Stimulated activated CD8-positive, alpha-beta memory T cell treated with anti-CD3 and anti-CD28 coated beads, Interleukin-4, amount 100 ng/mL, for 4 hours (primary cell): ENCODE measurements at places on chromosomes 7 and 10.

GRCh38 chr10:132443605-132443982 is 46.6 kb downstream of the PWWP2B start:
- peak; percentile 57 for DNase-seq

- no peak for DNase-seq
Measured at GRCh38 chr7:139523199-139523941, at the start of gene CLEC2L. TSS of gene CLEC2L (plus strand) at chr7:139523685. CDS start at chr7:139523928, 243 bp downstream.

DNA sequence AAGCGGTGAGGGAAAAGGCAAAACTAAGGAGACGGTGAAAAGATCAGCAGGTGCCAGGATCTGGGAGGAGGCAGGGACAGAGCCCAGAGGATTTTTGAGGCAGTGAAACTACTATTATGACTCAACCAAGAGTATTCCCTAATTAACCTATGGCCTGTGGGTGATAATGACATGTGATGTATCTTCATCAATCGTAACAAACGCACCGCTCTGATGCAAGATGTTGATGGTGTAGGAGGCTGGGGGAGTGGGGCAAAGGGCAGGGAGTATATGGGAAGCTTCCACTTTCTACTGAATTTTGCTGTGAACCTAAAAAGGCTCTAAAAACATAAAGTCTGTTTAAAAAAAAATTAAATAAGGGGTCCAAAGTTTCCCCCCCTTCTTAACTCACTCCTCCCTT is 25.5 kb upstream of the EZH2 start:
- DNase-seq, result no peak

GRCh38 chr7:102973096-102973802 is 60.4 kb downstream of the LRRC17 start:
- DNase-seq, result no peak

DNA sequence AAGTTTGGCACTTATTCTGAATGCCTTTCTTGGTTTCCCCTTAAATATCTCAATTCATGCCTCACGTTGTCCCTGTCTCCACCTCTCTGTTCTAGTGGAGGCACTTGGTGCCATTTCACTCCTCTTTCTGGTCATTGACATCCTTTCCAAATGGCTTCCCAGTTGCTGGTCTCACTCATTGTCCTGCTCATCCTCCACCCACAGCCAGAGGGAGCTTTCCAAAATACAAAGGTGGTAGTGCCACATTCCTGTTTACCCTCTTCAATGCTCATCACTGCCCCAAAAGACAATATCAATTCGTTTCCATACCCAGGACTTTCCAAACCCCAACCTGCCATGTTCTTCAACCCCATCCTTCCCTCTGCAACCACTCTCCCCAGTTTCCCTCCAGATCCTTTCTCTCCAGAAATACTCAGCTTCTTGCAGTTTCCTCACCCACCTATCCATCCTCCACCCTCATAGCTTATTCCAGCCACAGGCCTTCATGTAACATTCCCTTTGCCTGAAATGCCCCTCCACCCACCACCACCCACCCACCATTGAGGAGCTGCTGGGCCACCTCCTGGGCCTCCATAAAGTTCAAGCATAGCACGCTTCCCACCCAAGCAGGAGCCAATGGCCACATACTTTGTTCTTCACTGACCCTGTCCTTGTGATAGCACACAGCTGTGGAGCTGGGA is 63.1 kb upstream of the ADRB1 start:
- no peak for DNase-seq

GRCh38 chr10:10677479-10677878 is 340.2 kb upstream of the CELF2 start:
- DNase-seq, result no peak

GRCh38 chr10:3914733-3915132 is 129.7 kb upstream of the KLF6 start:
- no peak for DNase-seq

GRCh38 chr7:39667341-39667923 is 44.1 kb downstream of the RALA start:
- no peak for DNase-seq

DNA sequence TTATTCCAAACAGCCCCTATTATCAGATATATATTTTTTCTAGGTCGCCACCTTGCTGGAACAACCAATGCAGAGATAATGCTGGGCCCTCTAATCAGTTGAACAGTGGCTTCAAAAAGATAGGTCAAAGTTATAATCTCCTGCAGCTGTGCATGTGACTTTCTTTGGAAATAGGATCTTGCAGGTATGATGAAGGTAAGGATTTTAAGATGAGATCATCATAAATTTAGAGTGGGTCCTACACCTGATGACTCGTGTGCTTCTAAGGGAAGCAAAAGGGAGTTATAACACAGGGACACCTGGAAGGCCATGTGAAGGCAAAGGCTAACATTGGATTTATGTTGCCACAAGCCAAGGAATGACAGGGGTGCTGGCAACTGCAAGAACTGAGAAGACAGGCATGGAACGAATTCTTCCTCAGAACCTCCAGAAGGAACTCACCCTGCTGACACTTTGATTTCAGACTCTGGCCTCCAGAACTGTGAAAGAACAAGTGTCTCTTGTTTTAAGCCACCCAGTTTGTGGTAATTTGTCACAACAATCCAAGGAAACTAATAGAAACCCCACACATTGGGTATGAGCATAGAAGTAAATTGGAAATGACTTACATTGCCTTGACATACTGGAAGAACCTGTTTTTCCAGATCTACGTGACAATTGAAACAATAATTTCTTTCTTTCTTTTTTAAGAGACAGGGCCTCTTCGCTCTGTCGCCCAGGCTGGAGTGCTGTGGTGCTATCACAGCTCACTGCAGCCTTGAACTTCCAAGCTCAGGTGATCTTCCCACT is 34.4 kb downstream of the CCDC71L start:
- no peak for DNase-seq

DNA sequence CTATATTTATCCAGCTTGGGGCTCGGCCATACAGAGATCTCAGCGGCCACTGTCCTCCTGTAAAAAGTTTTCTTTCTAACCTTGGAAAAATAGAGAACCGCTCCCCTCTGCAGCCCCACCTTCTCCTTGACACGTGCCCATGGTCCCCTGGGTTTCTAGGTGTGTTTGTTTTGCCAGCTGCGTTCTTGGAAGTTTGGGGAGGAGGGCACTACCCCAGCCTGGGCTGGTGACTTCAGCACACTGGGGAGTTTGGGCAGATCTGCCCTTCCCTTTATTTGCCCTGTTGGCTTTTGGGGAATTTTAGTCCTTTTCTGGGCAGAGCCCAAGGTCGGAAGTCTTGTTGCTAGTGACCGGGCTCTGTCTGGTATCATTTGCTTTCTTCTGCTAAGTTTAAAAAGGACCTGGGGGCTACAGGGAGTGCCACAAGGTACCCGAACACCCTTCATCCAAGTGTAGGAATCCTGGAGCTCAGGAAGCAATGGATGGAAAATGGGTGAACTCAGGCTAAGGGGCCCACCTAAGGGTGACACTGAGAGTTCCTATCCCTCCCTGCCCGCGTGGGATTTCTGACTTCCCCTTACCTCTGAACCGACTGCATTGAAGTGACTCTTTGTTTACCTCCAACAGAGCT is 1.7 kb downstream of the ADAMTS14 start:
- DNase-seq, result no peak

- DNase-seq, result no peak
Measured at GRCh38 chr10:63114031-63114814, 18.9 kb upstream of the NRBF2 start.

DNA sequence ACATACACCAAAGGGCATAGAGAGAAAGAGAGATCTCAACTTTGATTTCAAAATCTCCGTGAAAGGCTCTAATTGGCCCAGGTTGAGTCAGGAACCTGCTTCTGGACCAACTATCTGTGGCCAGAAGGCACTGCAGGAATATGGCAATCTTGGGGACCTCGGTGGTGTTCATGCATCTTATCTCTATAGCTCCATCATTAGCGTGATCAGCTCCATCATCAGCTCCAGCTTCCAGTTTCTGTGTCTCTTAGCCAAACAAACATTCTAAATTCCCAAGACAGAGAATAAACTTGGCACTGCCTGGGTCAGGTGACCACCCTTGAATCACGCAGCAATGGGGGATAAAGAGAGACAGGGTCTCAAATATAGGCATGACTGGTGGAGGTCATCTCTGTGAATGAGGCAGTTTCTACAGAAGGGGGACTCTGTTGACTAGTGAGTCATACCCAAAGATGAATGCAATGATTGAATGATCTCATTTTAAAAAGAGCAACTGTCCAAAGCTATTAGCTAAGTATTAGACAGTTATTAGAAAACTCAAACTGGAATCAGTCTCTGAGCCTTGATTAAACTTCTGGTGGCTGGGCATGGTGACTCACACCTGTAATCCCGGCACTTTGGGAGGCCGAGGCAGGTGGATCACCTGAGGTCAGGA is 5.4 kb upstream of the NRF1 start:
- DNase-seq, result no peak

DNA sequence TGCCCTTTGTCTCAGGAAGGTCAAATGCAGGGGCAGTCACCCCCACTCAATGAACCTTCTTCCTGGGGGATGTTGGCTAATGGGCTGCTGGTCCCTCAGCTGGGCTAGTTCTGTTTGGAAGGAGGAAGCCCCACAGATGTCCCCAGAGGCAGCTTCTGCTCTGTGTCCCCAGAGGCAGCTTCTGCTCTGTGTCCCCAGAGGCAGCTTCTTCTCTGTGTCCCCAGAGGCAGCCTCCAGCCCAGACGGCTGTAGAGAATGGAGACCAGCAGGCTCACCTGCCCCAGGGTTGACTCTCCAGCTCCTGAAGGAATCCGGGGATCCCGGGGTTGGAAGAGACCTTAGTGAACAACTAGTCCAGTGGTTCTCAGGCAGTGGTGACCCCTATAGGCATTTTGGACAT is 62.5 kb upstream of the LEP start:
- no peak for DNase-seq

DNA sequence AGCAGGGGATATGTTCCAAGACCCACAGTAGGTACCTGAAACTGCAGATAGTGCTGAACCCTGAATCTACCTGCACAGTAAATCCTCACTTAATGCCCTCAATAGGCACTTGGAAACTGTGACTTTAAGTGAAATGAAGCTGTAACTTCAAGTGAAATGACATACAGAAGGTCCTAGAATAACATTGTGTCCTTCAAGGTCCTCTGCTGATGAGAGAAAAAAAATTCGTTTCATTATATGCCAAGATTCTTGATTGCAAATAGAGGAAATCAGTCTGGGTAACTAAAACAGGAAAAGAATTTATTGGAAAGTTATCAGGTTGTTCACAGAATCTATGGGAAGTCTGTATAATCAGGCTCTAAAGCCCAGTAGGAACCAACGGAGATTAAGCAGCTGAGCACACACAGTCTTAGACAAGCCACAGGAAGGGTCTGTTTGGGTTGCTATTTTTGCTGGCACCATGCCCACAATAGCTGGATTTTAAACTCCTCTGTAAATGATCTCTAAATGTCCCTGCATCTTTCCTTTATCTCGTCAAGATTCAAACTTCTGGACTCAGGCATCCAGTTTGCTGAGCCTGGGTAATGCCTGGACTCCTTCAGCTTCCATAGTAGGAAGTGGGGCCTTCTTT is 57.5 kb downstream of the EXOC4 start:
- DNase-seq, result no peak

DNA sequence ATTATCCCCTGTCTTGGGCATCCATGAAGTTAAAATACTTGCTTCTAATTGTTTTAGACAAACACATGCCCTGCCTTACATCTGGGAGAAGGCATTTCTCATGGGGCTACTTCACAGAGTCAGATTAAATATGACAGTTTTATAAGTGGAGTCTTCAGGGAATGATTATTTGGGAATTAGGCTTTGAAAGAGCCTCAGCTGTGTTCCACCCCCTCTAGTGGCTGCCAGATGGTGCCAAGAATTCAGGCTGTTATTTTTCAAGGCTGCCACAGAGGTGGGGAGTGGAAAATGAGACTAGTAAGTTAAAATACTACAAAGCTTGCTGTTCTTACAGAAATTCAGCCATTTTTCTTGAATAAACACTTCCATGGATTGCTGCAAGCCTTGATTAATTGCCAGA is 45.8 kb upstream of the DNAH11 start:
- no peak for DNase-seq

DNA sequence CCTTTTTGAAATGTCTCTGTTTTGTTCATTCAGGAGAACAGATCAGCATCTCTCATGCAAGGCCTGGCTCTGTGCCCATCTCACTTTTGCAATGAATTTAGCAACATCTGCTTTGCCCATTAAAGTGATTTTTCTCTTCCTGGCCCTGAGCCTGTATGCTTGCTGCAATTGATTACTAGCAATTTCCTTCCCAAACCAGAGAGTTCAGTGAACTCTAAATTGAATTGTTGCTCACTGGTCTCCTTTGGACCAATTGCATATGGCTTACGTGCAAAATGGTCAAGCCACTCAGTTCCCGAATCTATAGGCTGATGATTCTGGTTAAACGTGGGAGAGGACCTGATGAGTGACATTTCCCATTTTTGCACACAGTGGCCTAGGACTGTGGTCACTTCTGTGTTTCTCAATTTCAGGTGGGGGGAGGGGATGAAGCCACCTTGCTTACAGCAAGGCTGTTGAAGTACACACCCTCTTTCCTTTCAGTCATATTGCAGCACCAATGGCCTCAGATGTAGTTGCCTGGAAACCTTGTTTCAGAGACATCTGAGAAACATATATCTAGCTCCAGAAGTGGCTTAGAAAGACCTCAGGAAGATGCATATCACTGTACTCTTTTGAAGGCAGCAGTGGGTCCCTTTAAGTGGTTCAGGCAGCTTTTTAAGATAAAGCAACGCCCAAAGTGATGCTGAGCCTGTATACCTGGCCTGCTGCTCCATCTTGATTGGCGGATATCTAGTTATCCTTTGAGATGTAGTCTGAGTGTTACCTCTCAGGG is 201.4 kb downstream of the PTEN start:
- no peak for DNase-seq

DNA sequence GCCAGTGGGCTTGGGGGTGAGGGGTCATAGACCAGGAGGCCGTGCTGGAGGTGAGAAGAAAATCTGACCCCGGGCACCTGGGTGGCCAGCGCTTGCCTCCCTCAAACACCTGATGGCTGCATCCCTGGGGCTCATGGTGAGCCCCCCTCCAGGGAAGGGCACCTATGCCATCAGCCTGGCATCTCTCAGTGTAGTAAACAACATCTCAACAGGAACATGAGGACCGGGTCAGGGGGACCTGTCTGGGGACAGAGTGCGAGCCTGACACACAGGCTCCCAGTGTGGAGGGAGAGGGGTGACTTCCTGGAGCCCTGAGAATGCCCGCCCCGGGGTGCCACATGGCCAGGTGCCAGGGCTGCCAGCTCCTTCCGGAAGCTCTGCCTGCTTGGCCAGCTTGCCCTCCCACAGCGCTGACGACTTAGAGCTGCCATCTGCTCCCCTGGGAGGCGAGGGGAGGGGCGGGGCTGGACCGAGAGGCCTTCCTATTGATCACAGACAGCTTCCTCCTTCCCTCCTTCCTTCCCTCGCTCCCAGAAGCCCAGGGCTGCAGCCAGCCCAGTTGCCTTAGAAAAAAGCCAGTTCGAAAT is 12.3 kb downstream of the STX1A start:
- no peak for DNase-seq

GRCh38 chr10:52420656-52421055 is 106.6 kb downstream of the DKK1 start:
- DNase-seq, result no peak

DNA sequence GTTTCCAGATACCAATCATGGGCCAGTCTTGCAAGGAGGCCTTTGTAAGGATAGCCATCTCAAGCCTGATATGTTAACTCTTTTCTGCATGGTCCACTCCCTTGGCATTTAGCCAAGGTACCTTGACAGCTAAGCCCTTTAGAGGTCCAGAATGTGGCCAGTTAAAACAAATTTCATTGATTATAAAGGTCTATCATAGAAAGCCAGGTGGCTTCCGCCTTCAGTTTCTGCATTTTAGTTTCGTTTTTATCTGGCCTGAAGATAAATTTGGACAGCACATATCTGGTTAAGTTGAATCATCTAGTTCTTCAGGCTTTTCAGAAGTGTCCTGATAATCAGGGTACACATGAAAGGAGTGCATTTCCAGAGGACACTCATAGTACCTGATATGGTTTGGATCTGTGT is 30.7 kb downstream of the ANKIB1 start:
- no peak for DNase-seq

- no peak for DNase-seq
Measured at GRCh38 chr7:148437043-148437442, 153.5 kb upstream of the C7orf33 start.
